ENCODE measurements at places on chromosomes 1 and 21.

- no peak for DNase-seq
Observed at GRCh38 chr1:225965231-225965630, 24.2 kb upstream of the LEFTY2 start.

DNA sequence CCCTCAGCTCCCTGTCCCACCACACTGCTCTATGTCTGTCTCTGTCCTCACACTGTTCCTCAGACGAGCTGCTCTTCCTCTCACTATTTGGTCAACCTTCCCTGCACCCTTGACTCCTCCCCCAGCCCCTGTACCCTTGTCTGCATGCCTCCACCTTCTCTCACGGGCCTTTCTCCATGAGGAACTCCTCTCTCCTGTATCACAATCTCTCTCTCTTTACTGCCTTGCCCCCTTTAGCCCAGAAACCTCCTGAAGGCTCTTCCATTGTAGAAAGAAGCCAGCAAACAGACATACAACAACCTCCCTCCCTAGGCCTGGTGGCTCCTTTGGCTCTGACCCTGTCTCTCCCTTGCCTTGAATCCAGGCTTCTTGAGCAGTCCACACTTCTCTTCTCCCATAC lies 251.6 kb upstream of the CSF3R start:
- no peak for DNase-seq

- no peak for DNase-seq
Observed at GRCh38 chr1:51878308-51878615, 265 bp downstream of the NRDC start.

DNA sequence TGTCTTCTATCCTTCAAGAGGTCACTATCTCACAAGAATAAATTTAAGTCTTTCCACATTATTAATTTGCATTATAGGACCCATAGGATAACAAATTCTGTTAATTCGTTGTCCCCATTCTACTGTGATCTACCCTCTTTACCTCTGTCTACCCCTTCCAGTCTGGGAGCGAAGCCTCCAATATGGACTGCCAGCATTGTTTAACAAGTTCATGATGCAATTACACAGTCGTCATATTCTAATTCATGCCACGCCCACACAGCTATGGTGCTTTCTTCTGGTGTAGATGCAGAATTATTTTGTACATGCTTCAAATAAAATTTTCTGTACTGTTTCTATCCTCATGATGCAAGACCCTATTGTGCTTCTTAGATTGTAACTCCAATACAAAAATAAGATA lies 178.3 kb upstream of the PALMD start:
- DNase-seq, result no peak

DNA sequence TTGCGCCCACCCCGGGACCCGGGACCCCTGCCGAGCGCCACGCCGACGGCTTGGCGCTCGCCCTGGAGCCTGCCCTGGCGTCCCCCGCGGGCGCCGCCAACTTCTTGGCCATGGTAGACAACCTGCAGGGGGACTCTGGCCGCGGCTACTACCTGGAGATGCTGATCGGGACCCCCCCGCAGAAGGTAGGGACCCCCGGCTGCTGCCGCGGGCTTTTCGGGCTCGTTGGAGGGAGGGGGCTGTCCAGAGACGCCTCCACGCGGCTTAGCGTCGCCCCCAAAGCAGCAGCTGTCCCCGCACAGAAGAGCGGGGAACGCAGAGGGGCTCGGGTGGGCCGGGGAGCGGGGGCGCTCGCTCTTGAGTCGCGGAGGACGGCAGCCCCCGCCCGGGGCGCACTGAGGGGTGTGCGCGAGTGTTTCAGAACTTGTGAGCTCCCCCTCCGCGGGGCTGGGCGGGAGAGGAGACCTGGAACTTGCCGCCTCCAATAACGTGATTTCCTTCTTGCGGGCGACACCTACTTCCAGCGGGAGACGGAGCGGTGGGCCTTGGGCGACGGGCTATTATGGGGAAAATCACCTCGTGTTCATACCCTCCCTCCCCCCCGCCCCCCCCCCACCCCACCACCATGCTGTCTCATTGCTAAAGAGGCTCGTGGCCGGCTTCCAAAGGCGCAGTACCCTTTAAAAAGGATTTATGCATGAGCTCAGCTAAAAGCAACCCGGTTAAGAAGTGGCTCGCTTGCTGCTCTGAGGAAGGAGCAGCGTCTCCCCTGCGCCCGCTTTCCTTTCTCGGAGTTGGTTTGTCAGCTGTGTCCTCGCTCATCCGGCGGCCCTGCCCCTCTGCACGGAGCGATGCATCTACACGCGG lies 664 bp downstream of the BACE2 start:
- peak; percentile 79 for DNase-seq

- DNase-seq, result peak; percentile 23
Observed at GRCh38 chr1:17369466-17369865, 2.5 kb upstream of the PADI6 start.

- DNase-seq, result no peak
Observed at GRCh38 chr1:97095764-97096163, 374.2 kb downstream of the PTBP2 start.

DNA sequence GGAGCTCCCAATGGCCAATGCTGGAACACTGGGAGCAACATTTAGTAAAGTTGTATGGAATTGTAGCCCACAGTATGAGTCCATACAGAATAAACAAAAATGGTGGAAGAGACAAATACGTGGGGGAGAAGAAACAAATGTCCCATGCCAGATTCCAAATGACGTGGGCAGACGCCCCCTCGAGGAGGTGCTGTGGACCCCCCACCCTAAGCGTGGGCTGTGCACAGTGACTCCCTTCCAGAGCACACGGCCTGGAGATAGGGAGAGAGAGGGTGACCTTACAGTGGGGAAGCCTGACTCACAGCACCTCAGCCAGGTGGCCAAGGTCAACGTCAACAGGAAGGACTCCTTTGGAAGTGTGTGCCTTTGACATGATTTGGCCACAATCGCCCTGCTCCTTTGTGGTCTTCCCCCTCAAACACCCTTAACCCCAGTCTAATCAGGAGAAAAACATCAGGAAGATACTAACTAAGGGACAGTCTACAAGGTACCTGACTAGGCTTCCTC lies 13.7 kb upstream of the PDE9A start:
- no peak for DNase-seq
